Mammary epithelial cell (primary cell): ENCODE measurements at places on chromosomes 7 and 10. TPM values are rescaled to one million over a fixed set of nuclear protein-coding genes. Genes with fewer than 3 reads are reported as not detected.

The UBTD1 gene
- polyA plus RNA-seq: 27.4 TPM

The SLC18A3 gene
- polyA plus RNA-seq: not detected

The GDF10 gene
- polyA plus RNA-seq: not detected

The CAV1 gene
- 1,604 TPM for polyA plus RNA-seq

The MMRN2 gene
- polyA plus RNA-seq: 11.6 TPM

The LHFPL3 gene
- not detected for polyA plus RNA-seq

The RBP4 gene
- not detected for polyA plus RNA-seq

- DNase-seq: peak; percentile 50
Measured at GRCh38 chr7:43465581-43466554, 117.0 kb upstream of the STK17A start.

- no peak for DNase-seq
Measured at GRCh38 chr7:137583172-137583571, 239.6 kb upstream of the PTN start.

- DNase-seq: no peak
Measured at GRCh38 chr7:100575206-100575631, 1.5 kb upstream of the SAP25 start.

GRCh38 chr10:64515970-64516699, 994.9 kb downstream of the REEP3 start:
- DNase-seq: no peak

DNA sequence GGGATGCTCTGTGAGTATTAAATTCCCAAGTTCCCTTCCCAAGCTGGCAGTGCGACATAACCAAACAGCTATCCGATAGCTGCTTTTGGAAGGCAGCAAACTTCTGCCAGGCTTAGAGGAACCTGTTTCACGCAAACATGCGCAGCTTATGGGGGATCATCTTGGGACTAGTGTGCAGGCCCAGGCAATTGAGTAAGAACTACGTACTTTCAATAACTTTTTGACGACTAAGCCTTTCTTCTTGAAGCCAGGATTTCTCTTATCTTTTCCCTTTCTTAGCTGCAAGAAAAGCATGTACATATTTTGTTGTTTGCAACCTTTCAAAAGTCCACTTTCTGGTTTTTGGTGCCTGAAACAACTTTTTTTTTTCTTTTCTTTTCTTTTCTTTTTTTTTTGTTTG, 28.7 kb upstream of the SEPHS1 start:
- no peak for DNase-seq

DNA sequence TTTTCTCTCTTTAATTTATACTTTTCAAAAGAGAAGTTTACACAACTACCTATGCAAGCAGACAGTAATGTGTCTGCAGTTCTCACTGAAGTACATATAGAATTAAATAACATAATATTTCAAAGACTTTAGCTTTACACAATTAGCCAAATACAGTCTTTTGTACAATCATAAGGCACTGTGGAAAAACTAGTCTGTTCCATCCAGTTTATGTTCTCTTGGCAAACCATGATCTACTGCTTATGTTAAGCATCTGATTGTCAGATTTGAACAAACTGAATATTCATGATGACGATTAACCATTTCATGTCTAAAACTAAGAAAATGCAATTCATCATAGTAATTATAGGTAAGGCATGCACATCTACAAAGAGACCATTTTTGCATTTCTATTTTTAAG, 842 bp downstream of the SEMA3A start:
- no peak for DNase-seq

DNA sequence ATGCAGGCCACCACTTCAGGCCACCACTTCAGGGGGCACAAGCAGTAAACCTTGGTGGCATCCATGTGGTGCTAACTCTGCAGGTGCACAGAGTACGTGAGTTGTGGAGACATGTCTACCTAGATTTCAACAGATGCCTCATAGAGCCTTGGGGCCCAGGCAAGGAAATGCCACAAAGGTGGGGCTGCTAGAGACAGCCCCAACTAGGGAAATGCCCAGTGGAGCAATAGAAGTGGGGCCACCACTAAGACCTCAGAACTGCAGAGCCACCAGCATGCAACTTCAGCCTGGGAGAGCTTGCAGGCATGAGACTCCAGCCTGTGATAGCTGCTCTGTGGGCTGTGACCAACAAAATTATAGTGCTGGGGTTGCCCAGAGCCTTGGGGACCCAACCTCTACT, 107.6 kb downstream of the DNAJC1 start:
- no peak for DNase-seq

DNA sequence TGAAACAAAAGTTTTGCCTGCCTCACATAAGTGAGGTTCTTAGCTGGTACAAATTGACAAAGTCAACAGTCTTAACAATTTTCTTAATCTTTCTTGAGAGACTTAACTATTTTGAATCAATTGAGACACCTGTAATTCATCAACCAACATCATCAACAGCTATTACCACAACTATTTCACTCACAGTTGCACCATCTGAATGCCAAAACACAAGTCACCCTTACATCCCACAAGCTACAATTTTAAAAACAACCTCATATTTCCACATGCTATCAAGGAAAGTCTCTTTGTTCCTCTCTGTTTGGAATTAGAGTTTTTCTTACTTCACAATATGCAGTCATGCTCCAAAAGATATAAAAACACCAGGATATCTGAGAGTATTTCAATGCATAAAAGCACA, 4.9 kb downstream of the SMURF1 start:
- peak; percentile 34 for DNase-seq

GRCh38 chr10:62610649-62611229, 193.8 kb upstream of the ADO start:
- peak; percentile 49 for DNase-seq
